ENCODE measurements at places on chromosomes 7 and 10. TPM values are rescaled to one million over a fixed set of nuclear protein-coding genes. Genes with fewer than 3 reads are reported as not detected.

UBE3C gene
- total RNA-seq = 56.1 TPM

SFTPD gene
- 0.53 TPM for total RNA-seq

SLC26A5 gene
- not detected for total RNA-seq

LRRC18 gene
- 0.23 TPM for total RNA-seq
